ENCODE measurements at places on chromosomes 12 and 14.

- DNase-seq: peak; percentile 23
Observed at GRCh38 chr12:2057041-2057794, 4.4 kb downstream of the CACNA1C start.

- DNase-seq: no peak
Observed at GRCh38 chr12:93894391-93895088, 217.4 kb downstream of the CRADD start.

- DNase-seq: no peak
Observed at GRCh38 chr14:24699052-24699451, 65.1 kb upstream of the GZMB start.

DNA sequence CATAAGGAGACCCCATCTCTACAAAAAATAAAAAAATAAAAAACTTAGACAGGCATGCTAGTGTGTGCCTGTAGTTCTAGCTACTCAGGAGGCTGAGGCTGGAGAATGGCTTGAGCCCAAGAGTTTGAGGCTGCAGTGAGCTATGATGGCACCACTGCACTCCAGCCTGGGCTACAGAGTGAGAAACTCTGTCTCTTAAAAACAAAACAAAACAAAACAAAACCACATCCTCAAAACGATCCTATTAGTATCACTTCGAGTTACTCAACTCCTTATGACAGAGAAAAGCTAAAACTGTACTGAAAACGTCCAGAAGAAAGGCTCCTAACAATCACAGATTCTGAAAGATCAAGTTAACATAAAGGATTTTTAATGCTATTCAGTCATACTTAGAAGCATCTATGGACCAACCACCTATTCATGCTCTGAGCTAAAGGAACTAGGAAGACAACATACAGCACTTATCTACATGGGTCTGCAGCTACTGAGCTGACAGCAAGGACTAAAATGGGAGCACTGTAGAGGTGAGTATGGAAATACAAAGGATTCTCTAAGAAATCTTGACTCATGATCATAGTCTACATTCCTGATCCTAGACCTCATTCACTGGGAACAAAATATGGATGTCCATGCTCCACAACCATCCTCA, 75.3 kb upstream of the DUSP6 start:
- no peak for DNase-seq

- no peak for DNase-seq
Observed at GRCh38 chr12:66661357-66661756, 17.5 kb downstream of the GRIP1 start.

DNA sequence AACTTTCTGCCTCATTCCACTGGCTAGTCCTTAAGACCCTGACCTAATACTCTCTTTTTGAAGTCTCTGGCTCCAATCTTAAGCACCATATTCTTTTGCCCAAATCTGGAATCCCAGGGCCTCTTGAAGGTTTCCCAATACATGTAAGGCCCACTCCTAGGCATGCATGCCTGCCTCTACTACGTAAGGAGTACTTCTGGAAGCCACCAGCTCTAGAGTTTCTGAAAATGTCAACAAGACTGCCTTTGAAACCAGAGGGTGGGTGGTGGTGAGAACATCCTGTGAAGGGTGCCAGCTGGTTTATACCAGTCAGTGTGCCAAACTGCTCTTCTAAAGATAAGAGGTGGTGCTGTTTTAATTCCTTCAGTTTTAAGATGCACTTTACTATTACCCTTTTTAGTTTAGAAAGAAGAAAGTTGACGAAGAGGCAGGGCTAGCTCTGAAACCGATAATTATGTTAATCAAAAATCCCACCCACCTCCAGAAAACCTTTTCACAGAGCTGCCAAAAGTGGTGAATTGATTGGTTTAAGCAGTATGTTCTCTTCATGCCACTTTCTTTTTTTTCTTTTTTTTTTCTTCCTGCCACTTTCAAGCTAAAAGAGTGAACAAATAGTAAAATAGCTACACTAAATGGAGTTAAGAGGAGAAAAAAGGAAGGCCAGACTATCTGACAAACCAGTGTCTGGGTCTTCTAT, 8.7 kb upstream of the WDR89 start:
- no peak for DNase-seq

GRCh38 chr14:49977126-49977841, 84.4 kb downstream of the ARF6 start:
- DNase-seq: no peak

- no peak for DNase-seq
Observed at GRCh38 chr12:115798309-115798917, 479.1 kb downstream of the MED13L start.
